ENCODE measurements at places on chromosomes 3 and 15. TPM values are rescaled to one million over a fixed set of nuclear protein-coding genes. Genes with fewer than 3 reads are reported as not detected.

SLC12A6 gene
- 8.9 TPM for total RNA-seq

NUP210 gene
- total RNA-seq: 0.54 TPM

SNTN gene
- not detected for total RNA-seq

COPB2 gene
- total RNA-seq: 255 TPM

TLR9 gene
- total RNA-seq: not detected

CAND2 gene
- 8.3 TPM for total RNA-seq

ASB14 gene
- not detected for total RNA-seq

DNA sequence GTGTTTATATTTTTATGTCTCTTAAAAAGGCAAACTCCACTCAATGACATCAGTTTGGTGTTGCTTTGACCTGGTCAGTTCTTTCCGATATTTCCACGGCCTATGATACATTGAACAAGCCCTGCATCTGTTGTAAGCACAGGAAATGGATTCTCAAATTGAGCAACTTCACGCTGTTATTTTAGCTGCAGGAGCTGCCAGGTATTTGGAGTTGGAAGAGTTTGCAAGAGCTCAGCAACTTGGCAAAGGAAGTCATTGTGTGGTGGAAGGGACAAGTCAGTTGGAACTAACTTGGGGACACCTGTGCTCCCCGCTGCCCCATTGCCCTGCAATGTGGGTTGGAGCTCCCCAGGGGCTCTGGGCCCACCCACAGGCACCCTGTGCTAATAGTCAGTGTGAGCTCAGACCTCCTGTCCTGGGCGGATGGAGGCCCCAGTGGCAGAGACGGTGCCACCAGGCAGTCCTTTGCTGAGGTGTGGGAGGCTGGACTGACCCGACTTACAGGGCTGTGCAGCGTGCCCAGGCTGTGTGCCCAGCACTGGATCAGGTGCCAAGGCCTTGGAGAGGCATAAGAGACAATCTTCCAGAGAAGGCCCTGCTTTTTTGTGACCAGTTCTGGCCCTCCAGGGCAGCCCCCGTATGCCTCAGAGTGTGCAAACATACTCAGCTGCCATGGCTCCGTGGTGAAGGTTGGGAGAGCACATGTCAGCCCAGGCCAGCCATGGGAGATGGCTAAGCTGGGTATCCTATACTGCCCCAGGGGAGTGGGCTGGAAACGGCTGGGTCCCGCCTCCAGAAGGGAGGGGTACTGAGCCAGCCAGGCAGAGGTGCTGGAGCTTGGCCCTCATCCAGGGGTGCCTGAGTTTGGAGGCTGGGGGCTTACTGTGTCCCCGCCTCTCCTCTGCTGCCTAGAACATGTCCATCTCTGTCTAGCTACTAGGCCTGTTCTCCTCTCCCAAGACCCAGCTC is 43.5 kb downstream of the KY start:
- DNase-seq: no peak

DNA sequence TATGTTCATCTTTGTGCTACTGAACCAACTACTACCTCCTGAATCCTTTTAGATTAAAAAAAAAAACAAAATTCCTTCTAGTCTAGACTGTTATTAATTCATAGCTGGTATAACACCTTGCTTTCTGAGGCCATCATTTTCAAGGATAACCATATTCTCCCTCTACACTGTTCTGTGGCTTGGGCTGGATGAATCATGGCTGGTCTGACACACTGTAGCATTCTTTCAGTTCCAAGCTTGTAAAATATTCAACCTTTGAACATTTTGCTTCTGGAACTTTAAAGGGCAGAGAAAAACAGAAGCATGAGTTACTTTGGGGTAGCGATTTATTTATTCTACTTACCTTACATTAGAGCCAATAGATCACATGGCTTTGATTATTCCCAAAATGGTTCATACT is 7.6 kb downstream of the HSPBAP1 start:
- DNase-seq: peak; percentile 71

- peak; percentile 94 for DNase-seq
These were observed 14.5 kb downstream of the EFCAB12 start for GRCh38 chr3:129413687-129414506.

- peak; percentile 97 for DNase-seq
These were observed 62.2 kb downstream of the ABTB1 start for GRCh38 chr3:127734754-127735473.

DNA sequence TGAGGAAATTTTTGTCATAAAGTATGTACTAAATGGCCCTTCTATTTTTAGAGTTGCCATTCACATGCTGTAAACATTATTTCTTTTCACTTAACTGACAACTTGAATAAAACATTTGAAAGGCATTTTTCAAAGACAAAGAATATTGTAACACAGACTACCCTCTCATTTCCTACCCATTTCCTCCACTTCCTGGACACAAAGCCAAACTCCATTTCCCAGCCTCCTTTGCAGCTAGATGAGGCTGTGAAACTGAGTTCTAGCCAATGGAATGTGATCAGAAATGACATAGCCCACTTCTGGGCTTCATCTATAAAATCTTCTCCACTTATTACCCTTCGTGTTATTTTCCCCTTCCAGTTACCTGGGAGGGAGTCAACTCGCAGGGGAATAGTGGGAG is 288.9 kb upstream of the DPH6 start:
- DNase-seq: no peak

GRCh38 chr3:25594007-25594502 is 70.7 kb downstream of the TOP2B start:
- peak; percentile 86 for DNase-seq

GRCh38 chr3:64209866-64210621 is 15.2 kb downstream of the PRICKLE2 start:
- DNase-seq: no peak

GRCh38 chr15:62270216-62270921 is 105.3 kb upstream of the C2CD4B start:
- no peak for DNase-seq

- DNase-seq: no peak
These were observed 133.0 kb upstream of the NECTIN3 start for GRCh38 chr3:110938629-110939028.

- DNase-seq: no peak
These were observed 2.6 kb downstream of the HRG start for GRCh38 chr3:186668426-186668825.

- no peak for DNase-seq
These were observed 69.8 kb downstream of the TCF12 start for GRCh38 chr15:56988219-56988618.

GRCh38 chr3:58414538-58415197 is 19.0 kb downstream of the PDHB start:
- DNase-seq: peak; percentile 73

- no peak for DNase-seq
These were observed 7.0 kb downstream of the CHST14 start for GRCh38 chr15:40477642-40478327.

GRCh38 chr3:191399918-191400317 is 61.0 kb upstream of the PYDC2 start:
- no peak for DNase-seq
